ENCODE measurements at places on chromosomes 3 and 15.

GRCh38 chr15:23033979-23034378 lies 5.4 kb downstream of the TUBGCP5 start:
- no peak for DNase-seq

- no peak for DNase-seq
Observed at GRCh38 chr3:30597131-30597768, 9.2 kb upstream of the TGFBR2 start.

- DNase-seq: no peak
Observed at GRCh38 chr3:164641071-164641470, 437.2 kb downstream of the SI start.

GRCh38 chr3:117117188-117117936 lies 407.8 kb downstream of the TUSC7 start:
- no peak for DNase-seq

GRCh38 chr15:68378595-68378994 lies 53.4 kb downstream of the ITGA11 start:
- no peak for DNase-seq

- DNase-seq: no peak
Observed at GRCh38 chr3:118527514-118528044, 507.1 kb downstream of the IGSF11 start.

Data from frontal cortex (tissue), 4 donors.